Caco-2 (cell line): ENCODE measurements at places on chromosomes 6 and 20.

- DNase-seq, result peak; percentile 60
These were observed 3.0 kb upstream of the TGM2 start for GRCh38 chr20:38167851-38168760.

DNA sequence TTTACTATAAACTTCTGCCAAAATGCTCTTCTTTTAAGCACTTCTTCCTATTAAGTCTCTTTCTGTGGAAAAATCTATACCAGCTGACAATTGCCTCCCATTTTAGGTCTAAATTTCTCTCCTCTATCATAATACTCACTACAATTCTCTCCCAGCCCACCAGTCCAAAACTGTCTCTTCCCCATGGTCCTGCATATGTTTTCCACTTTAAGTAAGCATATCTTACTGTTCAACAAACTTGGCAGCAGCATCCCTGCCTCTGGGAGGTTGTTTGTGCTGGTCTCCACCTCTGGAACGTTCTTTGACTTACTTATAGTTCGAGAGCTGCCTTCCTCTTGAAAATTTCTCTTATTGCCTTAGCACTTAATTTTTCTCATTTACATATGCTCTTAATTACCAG is 180.5 kb downstream of the COL12A1 start:
- no peak for DNase-seq

DNA sequence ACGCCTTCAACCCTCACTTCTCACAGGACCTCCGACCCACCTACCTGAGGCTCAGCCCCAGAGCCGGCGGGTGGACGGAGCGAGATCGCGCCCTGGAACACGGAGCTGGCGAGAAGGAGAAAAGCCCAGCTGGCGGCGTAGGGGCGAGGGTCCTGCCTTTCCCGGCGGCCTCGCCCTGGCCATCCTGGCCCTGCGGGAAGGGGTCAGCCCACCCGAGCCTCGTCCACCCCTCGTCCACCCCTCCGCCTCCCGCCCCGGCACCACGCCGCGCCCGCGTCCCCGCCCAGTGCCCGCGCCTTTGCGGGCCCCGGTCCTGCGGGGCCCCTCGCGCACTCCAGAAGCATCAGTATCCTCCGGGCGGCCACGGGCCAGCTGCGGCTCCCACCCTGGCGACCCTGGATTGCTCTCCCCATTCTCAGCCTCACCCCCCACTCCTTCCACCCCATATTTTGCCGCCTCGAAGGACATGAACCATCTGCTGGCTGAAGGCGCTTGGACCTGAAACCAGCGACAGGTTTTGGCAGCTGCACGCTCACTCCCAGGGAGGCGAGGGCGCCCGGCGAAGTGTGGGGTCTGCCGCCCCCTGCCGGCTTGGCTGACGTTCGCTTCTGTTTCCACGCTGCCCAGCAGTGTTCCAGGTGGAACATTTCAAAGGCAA is 65.1 kb downstream of the PLG start:
- peak; percentile 7 for DNase-seq

DNA sequence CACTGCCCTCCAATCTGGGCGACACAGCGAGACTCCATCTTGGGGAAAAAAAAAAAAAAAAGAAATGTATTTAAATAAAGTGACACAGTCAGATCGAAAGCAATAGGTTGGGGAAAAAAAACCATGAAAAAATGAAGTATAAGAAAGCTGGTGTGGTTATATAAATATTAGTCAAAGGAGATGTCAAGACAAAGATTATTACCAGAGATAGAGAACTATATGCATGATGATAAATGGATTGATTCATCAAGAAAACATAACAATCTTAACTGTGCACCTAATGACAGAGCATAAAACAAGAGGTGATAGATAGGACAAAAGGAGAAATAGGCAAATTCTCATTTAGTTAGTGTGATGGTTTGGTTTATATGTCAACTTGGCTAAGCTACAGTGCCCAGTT is 146.9 kb upstream of the AHI1 start:
- no peak for DNase-seq

DNA sequence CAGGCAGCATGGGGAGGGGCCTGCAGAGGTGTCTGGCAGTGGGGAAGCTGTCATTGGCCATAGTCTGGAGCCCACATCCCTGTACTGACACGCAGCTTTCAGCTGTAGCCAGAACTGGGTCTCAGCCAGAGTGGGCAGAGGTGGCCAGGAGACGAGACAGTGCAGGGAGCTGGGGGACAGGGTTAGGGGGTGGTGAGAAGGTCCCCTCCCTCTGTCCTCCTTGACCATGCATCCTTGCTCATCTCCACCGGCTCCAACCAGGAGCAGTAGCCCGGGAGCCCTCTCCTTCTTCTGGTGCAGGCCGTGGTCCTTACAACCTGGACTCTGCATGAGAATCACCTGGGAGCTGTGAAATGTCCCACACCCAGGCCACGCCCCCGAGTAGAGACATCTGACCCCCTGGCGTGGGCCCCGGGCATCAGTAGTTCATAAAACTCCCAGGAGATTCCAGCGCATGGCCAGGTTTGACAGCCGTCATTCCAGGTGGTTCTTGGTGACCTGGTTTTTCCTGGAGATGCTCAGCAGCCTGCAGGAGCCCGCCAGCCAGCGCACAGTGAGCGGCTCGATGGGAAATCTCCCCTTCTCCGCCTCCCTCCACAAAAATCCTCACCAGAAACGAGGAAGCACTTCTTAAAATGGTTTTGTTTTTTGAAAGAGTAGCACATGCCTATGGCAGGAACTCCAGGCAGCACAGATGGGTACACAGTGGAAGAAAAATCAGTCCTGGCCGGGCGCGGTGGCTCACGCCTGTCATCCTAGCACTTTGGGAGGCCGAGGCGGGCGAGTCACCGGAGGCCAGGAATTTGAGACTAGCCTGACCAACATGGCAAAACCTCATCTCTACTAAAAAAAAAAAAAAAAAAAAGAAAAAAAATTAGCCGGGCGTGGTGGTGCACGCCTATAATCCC is 56.2 kb downstream of the ADNP start:
- DNase-seq, result no peak

DNA sequence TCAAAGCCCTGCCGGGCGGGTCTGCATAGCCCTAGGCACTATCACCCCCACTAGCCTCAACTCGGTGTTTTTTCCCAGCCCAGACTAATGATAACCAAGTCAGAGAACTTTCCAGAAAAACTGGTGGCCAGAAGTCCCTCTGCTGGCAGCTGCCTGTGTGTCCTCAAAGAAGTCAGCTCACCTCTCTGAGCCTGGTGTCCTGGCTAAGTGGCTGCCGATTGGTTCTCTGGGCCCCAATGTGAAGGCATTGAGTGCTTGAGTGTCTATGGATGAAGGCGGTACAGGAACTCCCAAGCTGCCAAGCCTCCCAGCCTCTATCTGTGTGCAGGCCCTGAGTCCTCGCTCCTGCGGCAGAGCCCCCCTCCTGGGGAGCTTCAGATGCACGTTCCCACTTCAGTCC is 355.6 kb downstream of the TAF4 start:
- no peak for DNase-seq
